ENCODE measurements at places on chromosomes 4 and X.

DNA sequence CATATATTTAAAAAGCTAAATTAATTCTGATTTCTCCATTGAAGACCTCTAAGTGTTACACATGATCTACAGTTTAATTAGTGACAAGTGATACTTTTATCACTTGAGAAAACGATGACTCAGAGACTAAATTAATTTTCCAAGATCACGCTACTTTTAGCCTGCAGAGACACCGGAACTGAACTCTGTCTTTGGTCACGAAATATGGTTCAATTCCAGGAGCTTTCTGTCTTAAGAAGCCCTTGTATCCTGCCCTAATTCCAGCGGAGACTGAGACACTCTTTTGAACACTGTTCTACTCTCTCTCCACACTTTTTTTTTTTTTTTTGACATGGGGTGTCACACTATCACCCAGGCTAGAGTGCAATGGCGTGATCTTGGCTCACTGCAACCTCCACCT lies 63.6 kb downstream of the IRF2 start:
- no peak for DNase-seq

- DNase-seq: no peak
Measured at GRCh38 chr4:168337550-168337940, 19.0 kb upstream of the DDX60 start.

DNA sequence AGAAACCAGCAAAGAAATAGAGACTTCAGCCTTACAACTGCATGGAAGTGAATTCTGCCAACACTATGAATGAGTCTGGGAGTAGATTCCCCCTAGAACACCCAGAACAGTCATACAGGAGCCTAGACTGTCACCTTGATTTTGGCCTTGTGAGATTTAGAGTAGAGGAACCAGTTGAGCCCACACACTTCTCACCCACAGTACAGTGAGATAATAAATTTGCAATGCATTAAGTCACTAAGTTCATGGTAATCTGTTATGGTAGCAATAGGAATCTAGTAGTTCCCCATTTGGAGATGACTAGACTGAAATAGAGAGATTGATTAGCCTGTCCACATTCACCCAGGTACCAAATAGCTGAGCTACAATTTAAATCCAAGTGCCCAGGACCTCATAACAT lies 59.0 kb downstream of the FAM13A start:
- DNase-seq: no peak

- DNase-seq: no peak
Measured at GRCh38 chrX:9352243-9352642, 112.6 kb upstream of the TBL1X start.

DNA sequence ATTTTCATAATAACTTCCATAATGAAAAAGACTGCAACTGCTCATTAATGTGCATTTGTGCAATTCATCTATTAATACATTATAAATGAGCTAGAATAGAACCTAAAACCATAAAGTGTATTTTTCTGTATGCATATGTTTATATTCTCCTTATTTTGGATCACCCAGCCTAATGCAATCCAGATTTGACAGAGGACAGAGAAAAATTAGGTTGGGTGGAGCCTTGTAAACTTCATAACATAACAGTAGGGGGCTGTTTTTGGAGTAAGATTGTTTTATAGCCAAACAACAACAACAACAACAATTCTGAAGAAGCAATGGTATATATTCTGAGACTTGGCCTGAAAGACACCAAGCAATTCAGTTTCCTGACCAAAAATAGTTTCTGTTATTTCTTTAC lies 615.3 kb upstream of the SLIT2 start:
- DNase-seq: no peak

DNA sequence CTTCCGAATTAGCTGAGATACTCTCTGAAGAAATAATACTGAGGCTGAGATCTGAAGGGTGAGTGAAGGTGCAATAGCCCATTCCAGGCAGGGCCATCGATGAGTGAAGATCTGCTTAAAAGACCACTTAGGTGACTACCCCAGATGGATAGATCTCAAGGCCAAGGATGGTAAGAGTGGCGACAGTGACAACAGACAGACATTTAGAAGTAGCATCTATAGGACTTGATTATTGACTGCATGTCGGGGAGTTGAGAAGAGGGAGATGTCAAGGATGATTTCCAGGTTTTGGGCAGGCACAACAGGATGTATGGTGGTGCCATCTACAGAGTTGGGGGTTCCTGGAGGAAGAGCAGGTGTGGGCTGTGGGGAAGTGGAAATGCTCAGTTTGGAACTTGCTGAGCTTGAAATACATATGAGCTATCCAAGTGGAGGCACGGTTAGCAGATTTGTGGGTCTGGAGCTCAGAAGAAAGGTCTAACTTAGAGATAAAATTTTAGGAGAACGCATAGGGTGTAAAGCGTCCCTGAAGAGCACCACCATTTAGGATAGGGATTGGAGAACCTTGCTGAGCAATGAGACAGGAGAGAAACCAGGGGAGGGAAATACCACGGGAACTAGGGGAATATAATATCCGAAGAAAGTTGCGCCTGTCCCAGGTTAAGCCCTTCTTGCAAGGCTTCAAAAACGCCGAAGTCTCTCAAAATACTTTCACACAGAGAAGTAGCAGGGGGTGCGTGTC lies 688 bp downstream of the UFSP2 start:
- DNase-seq: peak; percentile 6

- peak; percentile 7 for DNase-seq
Measured at GRCh38 chr4:48546336-48546735, 56.3 kb downstream of the ZAR1 start.

DNA sequence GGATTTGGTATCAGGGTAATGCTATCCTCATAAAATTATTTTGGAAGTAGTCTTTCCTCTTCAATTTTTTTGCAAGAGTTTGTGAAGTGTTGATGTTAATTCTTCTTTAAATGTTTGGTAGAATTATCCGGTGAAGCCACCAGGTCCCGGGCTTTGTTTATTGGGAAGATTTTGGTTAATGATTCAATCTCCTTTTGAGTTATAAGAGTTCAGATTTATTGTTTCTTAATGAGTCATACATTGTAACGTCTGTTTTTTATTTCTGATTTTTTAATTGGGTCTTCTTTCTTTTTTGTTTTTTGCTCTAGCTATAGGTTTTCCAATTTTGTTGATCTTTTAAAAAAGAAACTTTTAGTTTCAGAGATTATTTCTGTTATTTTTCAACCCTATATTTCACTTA lies 412.3 kb downstream of the PDGFC start:
- DNase-seq: no peak

GRCh38 chrX:24148121-24148520 lies 1.4 kb upstream of the ZFX start:
- no peak for DNase-seq

- DNase-seq: no peak
Measured at GRCh38 chrX:144295921-144296320, 412.1 kb downstream of the UBE2NL start.

- DNase-seq: peak; percentile 53
Measured at GRCh38 chr4:47577779-47578553, 92.9 kb downstream of the ATP10D start.

- DNase-seq: no peak
Measured at GRCh38 chr4:47386561-47387235, 76.8 kb downstream of the COMMD8 start.

DNA sequence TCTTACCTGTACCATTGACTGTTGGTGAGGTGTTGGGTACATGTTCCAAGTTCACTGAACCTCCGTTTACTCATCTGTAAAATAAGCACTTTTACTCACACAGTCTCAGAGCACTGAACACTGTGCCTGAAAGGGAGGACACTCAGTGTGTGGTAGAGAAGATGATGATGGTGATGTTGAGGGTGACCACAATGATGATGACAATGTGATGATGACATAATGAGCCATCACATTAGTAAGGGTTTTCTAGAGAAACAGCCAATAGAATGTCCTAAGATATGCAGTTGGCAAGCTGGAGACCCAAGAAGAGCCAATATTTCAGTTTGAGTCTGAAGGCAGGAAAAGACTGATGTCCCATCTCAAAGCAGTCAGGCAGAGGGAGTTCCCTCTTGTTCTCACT lies 315.4 kb upstream of the IGFBP7 start:
- no peak for DNase-seq

GRCh38 chr4:187276736-187277408 lies 553.2 kb upstream of the FAT1 start:
- DNase-seq: no peak

DNA sequence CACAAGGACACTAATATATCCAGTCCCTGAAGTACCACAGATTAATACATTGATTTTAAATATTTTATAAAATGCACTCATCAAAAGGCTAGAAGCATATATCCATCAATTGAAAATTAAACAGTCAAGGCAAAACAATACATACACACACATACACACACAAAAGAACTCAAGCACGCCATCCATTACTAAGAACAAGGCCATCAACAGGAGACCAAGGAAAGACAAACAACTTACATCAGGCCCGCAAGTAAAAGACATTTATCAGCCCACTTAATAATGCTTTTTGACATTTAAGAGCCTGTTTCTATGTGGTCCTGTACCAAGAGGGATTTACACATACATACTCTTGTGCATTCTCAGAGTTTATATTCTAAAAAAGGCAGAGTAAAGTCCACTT lies 50.0 kb upstream of the ZNF827 start:
- DNase-seq: no peak

DNA sequence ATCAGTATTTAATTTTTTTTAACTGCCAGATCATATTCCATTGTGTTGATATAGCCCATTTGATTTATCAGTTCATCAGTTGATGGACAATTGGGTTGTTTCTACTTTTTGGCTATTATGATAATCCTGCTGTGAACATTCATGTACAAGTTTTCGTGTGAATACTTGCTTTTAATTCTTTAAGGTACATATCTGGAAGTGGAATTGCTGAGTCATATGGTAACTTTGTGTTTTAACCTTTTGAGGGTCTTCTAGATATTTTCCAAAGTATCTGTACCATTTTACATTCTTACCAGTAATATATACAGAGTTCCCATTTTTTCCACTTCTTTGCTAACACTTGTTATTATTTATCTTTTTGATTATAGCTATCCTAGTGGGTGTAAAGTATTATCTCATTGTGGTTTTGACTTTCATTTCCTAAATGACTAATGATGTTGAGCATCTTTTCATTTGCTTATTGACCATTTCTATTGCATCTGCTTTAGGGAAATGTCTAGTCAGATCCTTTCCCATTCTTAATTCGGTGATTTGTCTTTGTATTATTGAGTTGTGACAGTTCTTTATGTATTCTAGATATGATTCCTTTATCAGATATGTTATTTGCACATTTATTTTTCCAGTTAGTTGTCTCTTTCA lies 75.2 kb upstream of the NUDT6 start:
- no peak for DNase-seq

DNA sequence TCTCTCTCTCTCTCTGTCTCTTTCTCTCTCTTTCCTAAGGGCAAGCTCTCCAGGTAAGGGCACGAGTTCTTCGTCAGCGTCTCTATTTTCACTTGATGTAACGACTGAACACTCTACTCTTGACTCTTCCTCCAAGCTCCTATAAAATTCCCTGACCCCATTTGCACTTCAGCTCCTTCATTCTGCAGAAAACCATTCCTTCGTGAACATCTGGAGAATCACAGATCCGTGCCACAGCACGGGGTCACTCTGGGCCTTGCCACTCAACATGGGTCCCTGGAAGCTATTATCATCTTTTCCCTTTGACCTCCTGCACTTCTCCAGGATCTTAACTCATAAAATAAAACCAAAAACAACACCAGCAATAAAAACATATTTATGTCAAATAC lies 112.0 kb upstream of the LNX1 start:
- DNase-seq: no peak

GRCh38 chr4:4755306-4755705 lies 104.2 kb upstream of the MSX1 start:
- no peak for DNase-seq

- DNase-seq: peak; percentile 24
Measured at GRCh38 chrX:17590892-17591740, 146.2 kb upstream of the SCML1 start.

Data from foreskin melanocyte (primary cell).